Stimulated activated CD8-positive, alpha-beta memory T cell treated with anti-CD3 and anti-CD28 coated beads, Interleukin-7, amount 100 ng/mL, for 1 hour (primary cell): ENCODE measurements at places on chromosomes 16 and 17.

GRCh38 chr16:21997697-21998480, 3.0 kb downstream of the PDZD9 start:
- DNase-seq = no peak

GRCh38 chr17:38415250-38416194, 12.7 kb upstream of the ARHGAP23 start:
- no peak for DNase-seq

DNA sequence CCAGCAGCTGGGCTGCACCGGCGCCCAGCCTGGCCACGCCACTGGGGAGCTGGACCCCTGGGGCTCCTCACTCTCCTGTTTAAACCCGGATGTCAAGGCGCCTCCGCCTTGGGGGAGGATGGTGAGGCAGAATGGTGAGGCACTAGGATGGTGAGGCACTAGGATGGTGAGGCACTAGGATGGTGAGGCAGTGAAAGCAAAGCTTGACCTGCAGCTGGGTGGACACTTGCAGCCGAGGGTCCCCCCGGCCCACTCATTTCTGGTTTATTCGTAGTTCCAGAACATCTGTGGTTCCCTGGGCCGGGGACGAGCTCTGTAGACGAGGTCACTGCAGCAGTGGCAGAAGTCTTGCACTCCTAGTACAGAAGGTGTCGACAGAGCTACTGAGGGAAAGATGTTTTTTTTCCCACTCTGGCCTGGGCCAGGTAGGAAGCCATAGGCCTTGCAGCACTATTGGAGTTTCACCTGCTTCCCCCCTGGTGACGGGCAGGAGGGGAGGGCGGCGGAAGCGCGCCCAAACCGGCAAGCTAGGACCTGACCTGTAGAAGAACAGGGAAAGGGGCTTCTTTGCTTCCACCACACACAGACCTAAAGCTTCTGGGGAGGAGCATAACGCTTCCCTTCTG, 1.1 kb upstream of the HNF1B start:
- DNase-seq = no peak

- DNase-seq = no peak
Measured at GRCh38 chr17:9644910-9645751, at the start of gene USP43. Gene USP43 (plus strand): TSS chr17:9645517. CDS start chr17:9645633, 116 bp downstream.
